ENCODE measurements at places on chromosomes 2 and 18.

DNA sequence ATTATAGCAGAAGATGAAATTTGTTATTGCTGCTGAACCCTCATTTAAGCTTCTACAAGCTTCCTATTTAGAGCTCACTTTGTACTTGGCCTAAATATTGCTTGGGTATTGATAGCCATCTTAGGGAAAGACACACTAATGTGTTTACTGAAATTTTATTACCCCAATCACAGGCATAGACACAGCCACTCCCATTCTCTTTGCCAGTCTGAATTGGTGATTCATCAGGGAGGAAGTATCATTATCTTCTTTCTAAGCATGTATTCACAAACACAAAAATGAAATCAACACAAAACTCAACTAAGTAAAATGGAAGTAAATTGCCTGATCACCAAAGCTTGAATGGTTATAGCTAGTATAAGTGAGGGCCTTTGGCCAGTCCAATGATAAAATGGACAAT, 666.3 kb downstream of the TSN start:
- DNase-seq = no peak

DNA sequence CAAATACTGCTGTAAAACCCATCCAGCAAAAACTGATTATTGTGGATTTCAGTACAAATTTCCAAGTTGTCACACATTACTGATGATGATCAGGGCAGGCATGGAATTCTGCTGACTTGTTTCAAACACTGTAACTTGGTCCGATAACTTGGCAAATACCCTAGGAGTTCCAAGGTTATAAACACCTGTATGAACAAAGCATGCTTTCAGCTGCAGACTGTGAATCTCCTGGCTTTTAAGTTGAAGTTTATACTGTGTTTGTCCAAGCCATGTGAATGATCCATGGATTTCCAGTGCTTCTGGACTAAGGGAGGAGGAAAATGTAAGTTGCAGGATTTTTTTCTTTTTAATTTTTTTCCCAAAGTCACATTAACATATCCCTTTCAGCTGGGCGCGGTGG, 70.0 kb upstream of the SLC25A52 start:
- no peak for DNase-seq

- DNase-seq = no peak
These were observed 1.5 kb upstream of the PELI1 start for GRCh38 chr2:64145714-64146113.

DNA sequence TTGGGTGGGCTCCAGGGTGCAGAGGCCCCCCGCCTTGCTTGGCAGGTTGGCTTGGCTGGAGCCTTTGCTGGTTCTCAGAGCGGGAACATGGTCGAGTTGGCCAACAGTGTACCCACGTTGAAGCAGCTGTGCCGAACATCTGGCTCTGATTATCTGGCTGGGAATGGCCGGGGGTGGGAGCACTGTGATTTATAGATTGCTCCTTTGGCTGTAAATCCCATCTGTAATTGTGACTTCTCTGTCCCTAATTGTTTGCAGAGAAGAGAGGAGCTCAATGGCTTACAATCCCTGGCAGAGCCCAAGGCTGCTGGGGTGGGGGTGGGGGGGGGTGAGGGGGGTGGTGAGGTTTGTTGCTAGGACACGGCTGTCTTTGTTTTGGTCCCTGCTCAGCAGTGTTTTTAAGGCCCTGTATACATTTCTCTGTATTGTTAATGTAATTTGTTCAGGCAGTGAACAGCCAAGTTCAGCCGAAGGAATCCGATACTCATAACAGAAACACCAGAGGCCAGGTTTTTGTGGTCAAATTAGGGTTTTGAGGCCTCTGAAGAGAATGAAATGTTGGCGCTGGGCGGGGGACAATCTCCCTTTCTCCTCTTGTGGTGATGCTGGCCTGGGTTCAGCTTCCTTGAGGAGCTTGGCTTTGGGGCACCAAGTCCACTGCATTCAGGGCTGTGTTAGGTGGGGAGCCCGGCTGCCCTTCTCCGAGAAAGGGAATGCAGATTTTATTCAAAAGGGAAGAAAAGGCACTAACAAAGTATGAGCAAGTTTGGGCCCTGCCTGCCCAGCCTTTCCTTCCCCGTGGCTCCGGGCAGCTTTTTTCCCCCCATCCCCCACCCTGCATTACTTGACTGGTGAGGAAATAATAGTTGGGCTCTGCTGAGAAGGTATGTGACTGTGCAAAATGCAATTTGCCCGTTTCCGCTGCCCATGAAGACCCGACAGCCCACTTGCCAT, 82.5 kb downstream of the TCF7L1 start:
- no peak for DNase-seq

GRCh38 chr2:145931781-145932395, 1412.0 kb upstream of the ZEB2 start:
- no peak for DNase-seq

DNA sequence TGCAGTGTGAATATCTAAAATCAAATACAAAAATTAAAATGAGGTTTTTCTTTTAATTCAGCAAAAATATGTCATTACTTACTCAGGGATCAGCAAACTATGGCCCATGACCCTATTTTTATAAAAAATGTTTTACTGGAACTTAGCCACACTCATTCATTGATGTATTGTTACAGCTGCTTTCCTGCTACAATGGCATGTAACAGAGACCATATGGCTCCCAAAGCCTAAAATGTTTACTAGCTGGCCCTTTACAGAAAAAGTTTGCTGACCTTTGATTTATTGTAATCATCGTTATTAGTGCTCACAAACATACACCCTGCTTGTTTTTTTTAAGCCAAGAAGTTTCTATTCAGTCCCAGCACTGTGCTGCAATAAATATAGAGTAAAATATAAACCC, 120.3 kb downstream of the PLA2R1 start:
- no peak for DNase-seq

Measured in activated CD4-positive, alpha-beta T cell treated with anti-CD3 and anti-CD28 coated beads for 48 hours (primary cell).